ENCODE measurements at places on chromosomes 4 and X.
A peak's percentile ranks its signal among the peaks of the same experiment; 100 is the strongest.

DNA sequence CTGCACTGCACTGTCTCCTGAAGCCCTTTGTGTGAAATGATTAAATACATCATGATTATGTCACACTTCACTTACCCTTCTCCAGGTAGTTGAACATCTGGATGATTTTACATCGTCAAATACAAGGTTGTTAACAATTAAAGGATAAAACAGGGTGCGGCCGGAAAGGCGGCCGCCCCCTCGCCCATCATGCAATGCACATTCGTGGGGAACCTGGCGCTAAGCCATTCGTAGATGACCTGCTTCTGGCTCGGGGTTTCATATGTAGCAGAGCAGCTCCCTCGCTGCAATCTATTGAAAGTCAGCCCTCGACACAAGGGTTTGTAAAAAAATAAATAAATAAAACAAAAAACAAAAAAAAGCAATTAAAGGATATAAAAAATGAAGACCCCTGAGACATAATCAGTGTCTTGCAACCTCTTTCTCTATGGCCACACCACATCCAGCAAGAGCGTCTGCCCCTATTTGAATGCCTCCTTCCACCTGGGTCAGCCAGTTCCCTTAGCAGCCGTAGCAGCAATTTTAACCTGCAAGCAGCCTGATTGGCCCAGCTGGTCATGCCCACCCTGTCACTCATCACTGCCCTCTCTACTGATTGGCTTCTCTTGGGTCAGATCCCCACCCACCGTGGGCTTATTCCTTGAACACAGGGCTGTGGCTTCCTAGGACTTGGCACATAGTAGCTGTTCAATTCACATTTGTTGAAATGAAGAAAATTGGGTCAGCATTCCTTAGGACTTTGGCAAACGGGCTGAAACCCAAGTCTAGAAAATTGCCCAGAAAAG, 147.8 kb upstream of the PSAPL1 start:
- DNase-seq, result no peak

DNA sequence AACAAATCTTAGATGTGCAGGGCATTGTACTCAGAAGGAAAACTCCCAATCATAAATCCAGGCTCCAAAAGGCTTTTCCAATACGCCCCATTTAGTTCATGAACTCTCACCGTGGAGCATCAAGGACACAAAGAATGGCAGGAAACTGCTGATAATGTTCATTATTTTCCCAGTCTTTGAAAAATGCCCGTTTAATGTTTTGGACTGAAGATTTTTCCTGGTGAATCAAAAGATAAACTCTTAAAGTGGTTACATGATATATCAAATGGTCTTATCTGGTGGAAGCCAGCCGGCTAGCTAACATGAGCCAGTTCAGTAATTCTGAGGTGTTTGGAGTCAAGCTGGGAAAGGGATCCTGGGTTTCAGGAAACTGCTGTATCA, 62.1 kb upstream of the AP1S2 start:
- no peak for DNase-seq

DNA sequence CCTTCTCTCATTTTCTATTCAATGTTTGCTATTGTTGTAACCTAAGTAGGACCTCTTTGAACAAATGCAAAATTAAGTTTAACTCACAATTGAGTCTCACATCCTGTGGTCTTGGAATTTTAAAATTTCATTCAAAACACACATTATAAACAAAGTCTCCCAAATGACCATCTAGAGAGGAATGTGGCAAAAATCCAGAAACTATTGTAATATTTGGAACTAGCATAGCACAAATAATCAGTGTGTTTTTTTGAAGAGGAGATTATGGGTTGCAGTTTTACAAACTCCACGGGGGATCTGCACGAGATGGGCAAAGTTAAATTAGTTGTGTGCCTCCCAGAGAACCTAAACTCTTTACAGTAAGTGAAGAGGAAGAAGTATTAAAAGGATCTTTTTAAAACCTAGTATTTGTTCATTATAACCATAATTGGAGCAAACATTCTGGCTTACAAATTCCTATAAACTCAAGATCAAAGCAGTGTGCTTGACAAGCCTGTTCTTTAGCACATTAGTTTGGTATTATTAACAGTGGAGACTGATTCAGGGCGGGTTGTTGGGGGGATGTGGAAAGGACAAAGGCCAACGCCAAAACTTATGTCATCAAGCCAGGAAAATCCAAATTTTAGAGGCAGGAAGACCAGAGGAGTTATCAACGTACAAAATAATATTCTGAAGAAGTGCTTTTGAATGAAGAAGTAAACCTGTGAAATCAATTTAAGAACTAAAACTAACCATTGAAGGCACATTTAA, 22.4 kb upstream of the RBPJ start:
- DNase-seq, result peak; percentile 39

GRCh38 chrX:119706616-119707015, 13.6 kb upstream of the SEPTIN6 start:
- no peak for DNase-seq

Data from osteoblast (primary cell).